ENCODE measurements at places on chromosomes 7 and 10.

GRCh38 chr10:23238015-23238414, 45.9 kb downstream of the PTF1A start:
- DNase-seq: no peak

DNA sequence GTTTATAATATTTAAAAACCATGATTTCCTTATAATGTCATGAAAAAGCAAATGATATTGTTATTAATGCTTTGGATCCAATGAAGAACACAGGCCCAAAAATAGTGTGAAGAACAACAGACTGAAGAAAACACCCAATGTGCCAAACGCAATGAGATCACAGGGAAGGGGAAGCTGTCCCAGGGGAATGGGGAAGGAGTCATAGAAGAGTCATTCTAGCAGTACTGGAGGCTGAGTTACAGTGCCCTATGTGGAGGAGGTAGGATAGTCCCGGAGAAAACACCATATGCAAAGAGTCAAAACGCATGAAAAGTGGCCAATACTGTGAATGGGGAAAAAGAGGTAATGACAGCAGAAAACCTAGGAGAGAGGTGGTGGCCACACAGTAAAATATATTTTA, 50.9 kb downstream of the TPK1 start:
- DNase-seq: no peak

- DNase-seq: no peak
Measured at GRCh38 chr7:94426980-94427875, 32.5 kb downstream of the COL1A2 start.

DNA sequence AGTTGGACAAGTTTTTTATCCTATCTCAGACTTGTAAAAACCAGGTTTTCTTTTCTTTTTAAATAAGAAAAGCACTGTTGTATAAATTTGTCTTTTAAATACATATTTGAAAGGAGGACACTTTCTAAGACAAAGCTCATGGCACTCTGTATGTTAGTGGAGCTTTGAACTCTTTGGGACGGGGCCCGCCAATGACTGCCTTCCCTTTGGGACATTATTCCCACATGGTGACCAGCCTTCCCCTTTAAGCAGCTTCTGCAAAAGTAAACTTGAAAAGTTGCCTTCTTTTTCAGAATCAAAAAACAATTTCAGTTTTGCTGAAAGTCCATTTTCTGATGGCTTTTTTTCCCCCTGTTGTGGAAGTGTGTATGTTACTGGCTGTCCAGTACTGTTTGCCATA, 1.8 kb downstream of the CUX1 start:
- no peak for DNase-seq

DNA sequence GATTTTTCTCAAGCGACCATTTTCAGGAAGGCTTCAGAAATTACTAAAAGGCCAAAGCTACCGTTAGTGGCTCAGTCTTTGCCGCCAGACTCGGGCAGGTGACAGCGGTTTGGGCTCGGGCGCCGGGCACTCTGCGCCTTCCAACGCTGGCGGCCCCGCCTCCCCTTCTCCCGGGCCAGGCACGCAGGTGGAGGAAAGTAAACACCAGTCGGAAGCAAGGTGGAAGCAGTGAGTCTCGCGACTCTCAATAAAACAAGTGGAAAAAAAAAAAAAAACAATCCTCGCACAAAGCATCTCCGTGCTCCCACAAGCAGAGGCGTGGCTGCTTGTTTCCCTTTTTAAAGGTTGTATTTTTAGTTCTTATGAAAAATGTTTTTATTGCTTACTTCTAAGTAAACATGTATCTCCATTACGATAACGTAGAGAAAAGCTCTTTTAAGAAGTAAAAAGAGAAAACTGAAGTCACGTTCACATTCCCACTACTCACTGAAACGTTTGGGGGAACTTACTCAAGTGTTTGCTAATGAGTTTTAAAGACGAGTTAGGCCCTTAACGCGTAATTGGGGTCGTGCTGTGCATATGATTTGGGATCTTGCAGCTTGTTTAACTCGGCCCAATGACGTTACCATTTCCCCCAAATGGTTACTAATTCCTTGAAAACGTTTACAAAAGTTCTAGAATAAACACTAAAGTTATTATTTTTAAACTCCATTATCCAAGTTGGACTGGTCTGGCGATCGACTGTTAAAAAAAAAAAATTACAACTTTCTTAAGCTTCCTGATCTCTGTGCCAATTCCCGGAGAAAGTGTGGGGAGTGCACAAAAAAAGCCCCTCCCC, 864 bp downstream of the CDCA7L start:
- DNase-seq: no peak

GRCh38 chr10:6327961-6328698, 125.4 kb downstream of the PFKFB3 start:
- DNase-seq: no peak

DNA sequence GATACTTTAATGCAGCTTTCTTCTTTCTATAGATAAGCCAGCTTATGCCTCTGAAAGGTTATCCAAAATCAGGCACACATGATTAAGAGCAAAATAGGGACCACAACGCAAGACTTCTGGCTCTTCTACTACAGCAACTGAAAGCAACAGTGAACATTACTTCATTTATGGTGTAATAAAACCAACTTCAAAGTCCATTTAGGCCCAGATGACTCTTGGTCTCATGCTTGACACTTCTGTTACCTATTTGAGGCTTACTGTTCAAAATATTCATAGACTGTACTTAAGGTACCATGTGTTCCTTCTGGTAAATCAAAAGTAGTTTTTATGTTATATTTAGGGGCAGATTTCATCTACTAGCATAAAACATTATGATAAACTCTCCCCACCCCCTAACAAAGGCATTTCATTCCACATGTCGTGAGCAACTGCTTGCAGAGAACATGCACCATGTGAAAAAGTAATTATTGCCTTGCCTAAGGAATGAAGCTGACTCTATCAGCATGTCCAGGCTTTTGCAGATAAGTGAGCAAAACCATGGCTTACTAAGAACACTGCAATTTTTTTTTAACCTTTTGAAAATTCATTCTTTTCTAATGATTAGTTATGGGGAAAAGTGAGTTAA, 154.9 kb upstream of the ITGB1 start:
- no peak for DNase-seq

- no peak for DNase-seq
Measured at GRCh38 chr10:89207801-89208551, 859 bp upstream of the CH25H start.

GRCh38 chr7:51253157-51253556, 63.5 kb downstream of the COBL start:
- DNase-seq: no peak

DNA sequence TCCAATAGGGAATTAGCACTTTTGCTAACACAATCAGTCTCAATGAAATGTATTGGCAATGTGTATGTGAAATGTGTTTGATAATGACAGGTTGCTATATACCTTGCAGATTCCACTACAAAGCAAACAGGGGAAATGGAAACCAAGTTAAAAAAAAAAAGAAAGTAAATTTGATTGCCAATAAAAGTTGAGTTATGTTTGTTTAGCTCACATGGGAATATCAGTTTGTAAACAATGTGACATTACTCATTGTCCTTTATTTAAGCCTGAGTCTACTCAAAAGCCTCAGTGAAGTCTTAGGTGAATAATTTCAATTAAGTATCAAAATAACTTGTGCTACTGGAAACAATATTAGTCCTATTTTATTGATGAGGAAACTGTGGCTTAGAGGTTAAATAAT, 285.2 kb downstream of the CACNA2D1 start:
- no peak for DNase-seq

- no peak for DNase-seq
Measured at GRCh38 chr7:31516680-31517502, 3.0 kb downstream of the ITPRID1 start.

GRCh38 chr7:111867348-111867931, 305.1 kb upstream of the IMMP2L start:
- no peak for DNase-seq

- peak; percentile 87 for DNase-seq
Measured at GRCh38 chr7:81499262-81500116, 270.4 kb downstream of the HGF start.

DNA sequence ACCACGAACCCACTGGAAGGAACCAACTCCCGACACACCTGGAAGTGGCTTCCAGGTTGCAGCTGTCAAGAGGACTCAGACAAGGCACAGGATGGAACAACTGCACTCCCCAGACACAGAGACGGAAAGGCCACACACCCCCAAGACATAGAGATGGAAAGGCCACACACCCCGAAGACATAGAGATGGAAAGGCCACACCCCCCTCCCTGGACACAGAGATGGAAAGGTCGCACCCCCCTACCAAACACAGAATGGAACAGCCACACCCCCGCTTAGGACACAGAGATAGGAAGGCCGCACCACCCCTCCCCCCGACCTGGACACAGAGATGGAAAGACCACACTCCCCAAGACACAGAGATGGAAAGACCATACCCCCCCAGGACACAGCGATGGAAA, 7.6 kb downstream of the ZNF511 start:
- no peak for DNase-seq

DNA sequence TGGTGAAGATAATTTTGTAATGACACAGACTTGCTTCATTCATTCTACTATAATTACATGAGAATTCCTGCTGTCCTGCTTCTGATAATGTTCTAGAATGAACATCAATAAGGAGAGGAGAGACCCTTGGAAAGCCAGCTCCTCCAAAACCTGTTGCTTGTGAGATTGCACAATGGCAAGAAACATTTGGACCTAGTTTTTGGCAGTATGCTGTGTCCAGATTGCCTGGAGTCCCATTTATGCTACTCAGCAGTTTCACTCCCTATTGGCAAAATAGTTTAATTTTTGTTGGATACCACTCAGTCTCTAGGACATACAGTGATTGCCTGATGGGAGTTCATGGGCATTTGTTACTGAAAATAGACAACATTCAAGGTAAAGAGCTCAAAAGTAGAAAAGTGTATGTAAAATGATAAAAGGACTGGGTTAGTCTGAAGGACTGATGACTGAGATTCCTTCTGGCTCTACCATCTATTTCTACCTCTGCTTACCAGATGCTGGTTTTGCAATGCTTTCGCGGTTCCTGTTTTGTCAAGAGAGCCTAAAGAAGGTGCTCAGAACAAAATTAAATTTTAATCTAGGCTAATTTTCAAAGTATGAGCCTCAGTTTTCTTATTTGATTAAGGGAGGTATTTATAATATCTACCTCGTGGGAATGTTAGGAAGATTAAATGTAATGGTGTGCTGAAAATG, 8.0 kb upstream of the ACTR3B start:
- peak; percentile 6 for DNase-seq

DNA sequence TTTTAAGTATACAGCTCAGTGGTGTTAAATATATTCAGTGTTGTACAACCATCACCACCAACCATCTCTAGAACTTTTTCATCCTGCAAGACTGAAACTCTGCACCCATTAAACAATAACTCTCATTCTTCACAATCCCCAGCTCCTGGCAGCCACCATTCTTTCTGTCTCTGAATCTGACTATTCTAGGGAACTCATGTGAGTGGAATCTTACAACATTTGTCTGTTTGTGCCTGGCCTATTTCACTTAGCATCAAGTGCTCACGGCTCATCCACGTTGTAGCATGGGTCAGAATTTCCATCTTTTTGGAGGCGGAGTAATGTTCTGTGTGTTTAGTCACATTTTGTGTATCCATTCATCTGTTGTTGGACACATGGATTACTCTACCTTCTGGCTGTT, 40.8 kb upstream of the PFKFB3 start:
- no peak for DNase-seq

- no peak for DNase-seq
Measured at GRCh38 chr7:145543242-145543641, 573.4 kb upstream of the CNTNAP2 start.

DNA sequence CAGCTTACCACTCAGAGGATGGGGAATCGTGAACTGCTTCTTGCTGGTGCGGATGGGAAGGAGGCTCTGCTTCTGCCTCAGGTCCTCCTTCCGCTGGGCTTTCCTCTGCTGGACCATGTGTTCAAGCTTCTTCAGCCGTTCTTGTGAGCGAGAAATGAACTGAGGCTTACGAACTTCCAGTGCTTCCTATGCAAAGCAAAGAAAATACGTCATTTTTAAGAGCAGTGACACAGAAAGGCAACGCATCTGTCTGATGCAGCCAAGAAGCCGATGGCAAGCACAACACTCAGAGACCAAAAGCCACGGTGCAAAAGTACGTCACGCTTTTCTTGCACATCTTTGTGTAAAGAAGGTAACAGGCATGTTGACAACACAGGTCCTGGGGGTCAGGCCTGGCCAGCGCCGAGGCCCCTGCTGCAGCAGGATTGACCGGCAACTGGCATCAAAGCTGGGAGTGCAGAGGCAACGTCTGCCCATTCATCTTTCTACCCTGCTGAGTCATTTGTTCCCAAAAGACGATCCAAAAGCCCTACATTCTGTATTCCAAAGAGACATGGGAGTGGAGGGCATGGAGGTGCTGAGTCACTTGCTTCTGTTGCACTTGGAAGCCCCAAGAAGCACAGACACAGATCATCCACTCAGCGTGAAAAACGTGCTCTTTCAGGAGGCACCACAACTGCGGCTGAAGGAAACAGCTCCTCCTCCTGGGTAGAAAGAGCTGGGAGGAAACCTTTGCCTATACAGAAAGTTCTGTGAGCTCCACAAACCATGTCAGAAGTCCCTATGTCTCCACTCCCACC, 71.0 kb upstream of the ADAM12 start:
- no peak for DNase-seq

DNA sequence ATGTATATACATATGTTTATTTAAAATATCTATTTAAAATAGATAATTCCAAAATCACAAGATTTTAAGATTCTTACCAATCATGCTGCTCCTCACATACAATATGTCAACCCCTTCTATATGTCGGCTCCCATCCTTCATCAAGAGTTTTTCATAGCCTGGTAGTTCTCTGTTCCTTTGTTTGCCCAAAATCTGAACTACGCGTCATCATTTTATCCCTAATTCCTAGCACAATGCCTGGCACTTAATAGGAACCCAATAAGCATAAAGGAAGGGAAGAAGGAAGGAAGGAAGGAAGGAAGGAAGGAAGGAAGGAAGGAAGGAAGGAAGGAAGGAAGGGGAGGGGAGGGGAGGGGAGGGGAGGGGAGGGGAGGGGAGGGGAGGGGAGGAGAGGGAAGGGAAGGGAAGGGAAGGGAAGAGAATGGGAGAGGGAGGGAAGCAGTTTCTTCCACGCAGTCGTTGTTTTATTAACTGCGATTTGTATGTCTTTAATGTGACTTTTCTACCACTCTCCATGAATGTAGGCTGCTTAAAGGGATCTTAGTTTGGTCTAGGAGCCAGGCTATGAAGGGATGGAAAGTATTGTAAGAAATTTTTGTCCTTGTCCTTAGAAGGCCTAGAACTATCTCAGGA, 83.3 kb upstream of the PCGF5 start:
- DNase-seq: no peak

- DNase-seq: no peak
Measured at GRCh38 chr10:46250898-46251856, 35.6 kb upstream of the ANTXRL start.

- DNase-seq: no peak
Measured at GRCh38 chr7:33237036-33237435, 107.7 kb downstream of the BBS9 start.

GRCh38 chr10:44259090-44259874, 125.6 kb downstream of the CXCL12 start:
- DNase-seq: no peak

All from NCI-H446 treated with DMSO at 0.1 percent for 48 hours (cell line).